Muscle of leg (tissue), 16 donors: ENCODE measurements at places on chromosomes 13 and 19. TPM values are rescaled to one million over a fixed set of nuclear protein-coding genes. Genes with fewer than 3 reads are reported as not detected.

DNA sequence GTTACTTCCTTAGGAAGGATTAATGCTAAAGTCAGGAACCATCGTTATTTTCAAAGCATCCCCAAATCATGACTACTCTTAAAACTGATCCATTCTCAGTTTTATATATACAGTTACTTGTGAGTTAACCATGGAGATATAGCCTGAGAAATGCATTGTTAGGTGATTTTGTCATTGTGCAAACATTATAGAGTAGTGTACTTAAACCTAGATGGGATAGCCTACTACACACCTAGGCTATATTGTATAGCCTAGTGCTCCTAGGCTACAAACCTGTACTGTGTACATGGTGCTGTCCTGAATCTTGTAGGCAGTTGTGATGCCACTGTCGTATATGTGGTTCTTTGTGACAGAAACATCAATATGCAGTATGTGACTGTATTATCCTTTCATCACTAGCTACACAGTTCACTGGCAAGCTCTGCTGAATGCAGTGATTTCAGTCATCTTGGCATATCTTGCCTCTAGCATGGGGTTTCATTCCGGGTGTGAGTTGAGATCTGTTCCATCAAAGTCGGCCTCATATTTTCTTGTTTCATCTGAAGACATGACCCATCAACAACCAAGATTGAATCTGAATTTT, 45.3 kb downstream of the CDK8 start:
- no peak for DNase-seq

DNA sequence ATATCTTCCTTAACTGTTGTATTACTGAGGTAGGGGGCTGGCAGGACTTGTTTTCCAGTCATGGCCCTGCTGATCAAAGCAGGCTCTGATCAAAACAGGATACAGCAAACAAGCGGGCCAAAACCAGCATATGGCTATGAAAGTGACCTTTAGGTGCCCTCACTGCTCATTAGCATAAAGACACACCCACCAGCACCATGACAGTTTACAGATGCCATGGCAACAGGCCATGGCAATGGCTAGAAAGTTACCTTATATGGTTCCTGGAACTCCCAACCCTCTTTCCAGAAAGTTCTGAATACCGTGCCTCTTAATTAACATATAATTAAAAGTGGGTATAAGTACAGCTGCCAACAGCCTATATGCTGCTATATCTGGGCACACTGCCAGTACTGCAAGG, 551.4 kb upstream of the SGCG start:
- DNase-seq, result no peak

DNA sequence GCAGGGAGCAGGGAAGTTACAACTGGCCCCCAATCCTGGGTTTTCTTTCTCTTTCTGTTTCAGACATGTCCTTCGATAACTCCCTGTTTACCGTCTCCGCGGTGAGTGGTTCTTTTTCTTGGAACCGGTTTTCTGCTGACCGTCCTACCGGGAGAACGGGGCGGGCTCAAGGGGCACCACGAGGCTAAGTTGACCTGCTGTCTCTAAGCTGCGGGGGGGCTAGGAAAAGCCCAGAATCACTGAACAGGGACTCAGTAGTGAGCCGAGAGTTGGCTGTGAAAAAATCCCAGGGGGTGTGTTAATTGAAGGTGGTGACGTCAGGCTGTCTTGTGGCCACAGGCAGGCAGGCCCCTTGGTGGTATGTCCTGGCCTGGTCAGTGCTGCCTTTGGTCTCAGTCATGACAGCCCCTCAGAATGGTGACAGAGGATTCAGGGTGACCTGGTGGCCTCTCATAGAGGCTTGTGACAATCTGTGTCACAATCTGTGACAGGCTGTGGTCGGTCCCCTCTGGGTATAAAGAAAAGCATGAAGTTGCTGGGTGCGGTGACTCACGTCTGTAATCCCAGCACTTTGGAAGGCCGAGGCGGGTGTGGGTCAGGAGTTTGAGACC, 8.1 kb upstream of the CARM1 start:
- DNase-seq, result no peak

GRCh38 chr13:29885989-29886388, 35.6 kb upstream of the UBL3 start:
- no peak for DNase-seq

DNA sequence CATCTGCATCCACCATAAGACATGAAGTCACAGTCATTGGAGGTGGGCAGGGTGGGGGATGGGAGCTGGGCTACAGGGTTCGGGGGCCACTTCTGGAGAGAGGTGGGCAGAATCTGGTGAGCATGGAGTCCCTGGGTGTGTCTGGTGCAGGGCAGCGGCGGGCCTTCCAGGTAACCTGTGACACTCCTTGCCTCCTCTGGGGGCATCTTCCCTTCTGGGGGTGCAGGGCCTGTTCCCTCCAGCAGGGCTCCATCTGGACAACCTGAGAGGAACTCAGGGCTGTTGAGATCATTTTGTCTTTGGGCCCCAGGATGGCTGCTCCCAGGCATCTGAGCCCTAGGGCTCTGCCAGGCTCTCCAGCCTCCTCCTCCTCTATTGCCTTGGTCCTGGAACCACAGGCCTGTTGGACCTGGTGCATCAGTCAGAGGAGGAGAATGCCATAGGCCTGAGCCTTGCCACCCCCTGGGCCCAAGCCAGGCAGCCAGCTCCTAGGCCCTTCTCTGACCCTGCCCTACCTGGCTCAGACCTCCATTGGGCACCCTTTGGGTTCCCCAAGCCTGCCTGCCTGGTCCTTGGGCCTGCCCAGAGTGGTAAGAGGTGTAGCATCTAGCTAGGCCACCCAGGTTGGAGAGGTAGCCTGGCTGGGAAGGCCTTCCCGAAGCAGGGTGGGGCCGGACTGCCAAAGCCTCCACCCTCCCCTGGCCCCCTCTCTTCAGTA, 13.4 kb downstream of the LYL1 start:
- no peak for DNase-seq

DNA sequence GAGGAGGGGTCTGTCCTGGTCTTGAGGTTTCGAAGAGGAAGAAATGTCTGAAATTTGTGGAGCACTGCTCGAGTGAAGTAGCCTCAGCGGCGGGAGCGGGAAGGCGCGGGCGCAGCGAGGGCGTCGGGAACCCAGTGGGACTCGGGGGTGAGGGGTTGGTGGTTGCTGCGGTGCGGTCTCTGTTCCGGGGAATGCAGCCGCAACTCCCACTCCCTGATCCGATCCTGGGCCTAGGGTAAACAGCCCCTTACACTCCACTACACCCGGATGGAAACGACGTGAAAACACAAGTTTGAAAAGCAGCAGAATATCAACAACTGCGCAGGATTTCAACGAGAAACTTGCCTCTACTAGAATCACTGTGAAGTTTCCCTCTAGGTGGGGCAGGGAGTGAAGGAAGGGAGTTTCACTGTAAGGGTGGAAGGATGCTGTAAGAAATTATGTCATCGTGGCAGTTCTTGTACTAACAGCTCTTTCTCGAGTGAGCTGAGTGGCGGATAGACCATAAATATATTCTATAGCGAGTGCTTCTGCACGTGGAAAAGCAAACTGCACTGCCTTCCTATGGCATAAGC, 2.0 kb upstream of the KLF12 start:
- peak; percentile 89 for DNase-seq

ZNF726 gene
- 4.4 TPM for polyA plus RNA-seq

CEACAM5 gene
- polyA plus RNA-seq, result 2.0 TPM

ZNF440 gene
- 7.0 TPM for polyA plus RNA-seq
